ENCODE measurements at places on chromosomes 11 and 22.

GRCh38 chr11:106507645-106508306, 430.3 kb downstream of the AASDHPPT start:
- no peak for DNase-seq

DNA sequence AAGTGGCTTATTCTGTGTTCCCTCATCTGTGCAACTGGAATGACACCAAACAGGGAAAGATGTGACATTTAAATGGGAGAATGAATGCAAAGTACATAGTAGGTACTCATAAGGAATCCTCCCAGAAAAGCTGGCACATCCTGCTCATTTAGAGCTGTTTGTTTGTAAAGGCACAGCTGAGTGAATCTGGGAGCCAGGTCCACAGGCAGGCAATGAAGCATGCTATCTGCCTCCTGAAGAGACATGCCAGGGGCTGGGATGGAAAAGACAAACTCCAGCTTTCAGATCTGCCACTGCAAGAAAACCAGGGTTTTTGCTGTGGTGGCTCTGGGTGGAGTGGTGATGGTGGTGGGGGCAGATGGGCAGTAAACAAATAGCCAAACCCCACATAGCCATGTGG, 150.1 kb downstream of the TENM4 start:
- no peak for DNase-seq

GRCh38 chr11:67271541-67272284, 5.4 kb downstream of the GRK2 start:
- DNase-seq, result peak; percentile 78

DNA sequence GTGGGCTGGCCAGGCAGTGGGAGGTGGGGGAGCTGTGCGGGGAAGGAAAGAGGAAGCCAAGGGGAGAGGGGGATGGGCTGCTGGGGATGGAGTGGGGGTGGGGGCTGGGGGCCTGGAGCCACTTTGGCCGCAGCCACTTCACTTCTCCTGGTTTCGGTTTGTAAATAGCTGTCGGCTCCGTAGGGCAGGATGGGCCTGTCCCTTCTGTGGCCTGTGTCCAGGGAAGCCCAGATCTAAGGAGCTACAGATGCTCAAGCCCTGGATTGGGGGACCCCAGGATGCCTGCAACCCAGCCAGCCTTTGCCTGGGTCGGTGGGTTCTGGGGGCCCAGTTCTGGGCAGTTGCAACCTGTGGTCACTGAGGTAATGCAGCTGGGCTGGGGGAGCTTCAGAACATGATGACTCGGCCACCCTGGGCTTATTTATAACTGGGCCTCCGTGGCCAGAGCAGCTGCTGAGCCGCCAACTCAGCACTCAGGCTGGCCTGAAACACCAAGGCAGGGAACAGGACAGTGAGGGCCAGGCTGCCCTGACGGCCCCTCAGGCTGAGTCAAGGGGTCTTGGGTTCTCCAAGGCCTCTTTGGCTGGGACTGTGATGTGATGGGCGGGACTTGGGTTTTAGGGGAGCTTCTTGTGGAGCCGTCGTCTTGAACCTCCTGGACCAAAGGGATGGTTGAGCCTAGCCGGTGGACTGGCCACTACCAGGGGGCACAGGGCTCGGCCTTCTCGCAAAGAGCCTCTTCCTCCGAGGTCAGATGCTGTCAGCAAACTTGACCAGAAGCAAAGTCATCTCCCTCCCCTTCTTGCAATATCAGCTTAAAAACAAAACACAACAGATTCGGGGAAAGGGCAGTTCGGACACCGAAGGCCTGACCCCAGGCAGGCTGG, 15.0 kb upstream of the SLC39A13 start:
- DNase-seq, result no peak

GRCh38 chr11:128291007-128291406, 296.4 kb downstream of the ETS1 start:
- DNase-seq, result no peak

- DNase-seq, result no peak
Measured at GRCh38 chr22:30555282-30556210, 9.0 kb upstream of the SEC14L6 start.

GRCh38 chr22:19568337-19569275, 44.4 kb upstream of the CLDN5 start:
- DNase-seq, result no peak

- DNase-seq, result no peak
Measured at GRCh38 chr22:45316796-45317526, 7.2 kb downstream of the FAM118A start.

DNA sequence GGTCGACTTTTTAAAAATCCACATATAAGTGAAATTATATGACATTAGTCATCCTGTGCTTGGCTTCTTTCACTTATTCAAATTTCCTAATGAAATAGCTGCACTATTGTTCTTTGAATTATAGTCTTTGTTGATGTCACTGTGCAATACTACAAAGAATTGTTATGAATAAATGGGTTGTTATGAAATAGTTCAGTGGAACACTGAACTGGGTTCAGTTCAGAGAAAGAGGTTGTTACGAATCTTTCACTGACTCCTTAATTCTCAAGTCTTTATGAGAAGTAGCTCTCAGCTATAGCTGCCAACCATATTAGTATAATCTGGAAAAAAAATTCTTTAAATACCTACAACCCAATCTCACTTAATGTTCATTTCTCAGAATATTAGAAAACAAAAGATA, 42.3 kb downstream of the CASP12 start:
- DNase-seq, result no peak

DNA sequence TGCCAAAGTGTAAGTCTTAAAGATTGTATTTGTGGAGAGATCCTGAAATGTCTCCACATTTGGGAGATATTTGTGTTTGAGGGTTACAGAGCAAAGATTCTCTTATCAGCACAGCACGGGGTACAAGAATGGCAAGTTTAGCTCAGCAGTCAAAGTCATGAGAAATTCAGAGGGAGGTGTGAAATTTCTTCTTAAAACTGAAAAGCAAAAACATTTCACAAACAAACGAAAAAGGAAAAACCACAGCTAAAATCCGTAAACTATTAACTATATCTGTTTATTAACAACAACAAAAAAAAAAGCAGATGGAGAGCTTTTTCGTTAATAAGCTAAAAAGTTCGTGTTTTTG, 40.9 kb upstream of the ETS1 start:
- DNase-seq, result no peak

- peak; percentile 65 for DNase-seq
Measured at GRCh38 chr11:35166369-35167360, 27.7 kb downstream of the CD44 start.

DNA sequence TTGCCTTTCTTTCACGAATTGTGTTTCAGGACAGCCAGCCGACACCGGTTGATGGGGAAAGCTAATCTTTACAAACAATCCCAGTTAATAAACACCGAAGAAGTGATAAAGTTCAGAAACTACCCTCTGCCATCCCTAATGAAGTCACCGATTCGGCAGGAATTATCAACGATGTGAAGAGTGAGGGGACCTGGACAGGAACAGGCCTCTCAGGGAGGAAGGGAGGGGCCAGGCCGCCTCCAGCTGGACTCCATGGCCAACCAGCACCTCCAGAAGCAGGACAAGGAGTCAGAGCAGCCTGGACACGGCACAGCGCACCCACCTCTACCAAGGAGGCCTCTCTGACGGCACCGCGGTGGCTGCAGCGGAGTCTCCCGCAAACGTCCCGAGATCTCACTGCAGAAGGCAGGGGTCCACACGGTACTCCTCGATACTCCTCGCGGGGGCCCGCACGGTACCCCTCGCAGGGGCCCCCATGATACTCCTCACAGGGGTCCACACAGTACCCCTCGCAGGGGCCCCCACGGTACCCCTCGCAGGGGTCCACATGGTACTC, 3.9 kb downstream of the TOLLIP start:
- DNase-seq, result no peak

Data from T-helper 2 cell treated with Interferon-gamma antibody and Interleukin-4, amounts not matched to agents 5 μg/mL and 100 μg/mL, for 36 hours (primary cell).